ENCODE measurements at places on chromosomes 1 and 21.
A peak's percentile ranks its signal among the peaks of the same experiment; 100 is the strongest.

GRCh38 chr1:75519651-75520427 is 91.1 kb downstream of the SLC44A5 start:
- DNase-seq, result no peak

- no peak for DNase-seq
These were observed 456.1 kb upstream of the PROX1 start for GRCh38 chr1:213531369-213532310.

DNA sequence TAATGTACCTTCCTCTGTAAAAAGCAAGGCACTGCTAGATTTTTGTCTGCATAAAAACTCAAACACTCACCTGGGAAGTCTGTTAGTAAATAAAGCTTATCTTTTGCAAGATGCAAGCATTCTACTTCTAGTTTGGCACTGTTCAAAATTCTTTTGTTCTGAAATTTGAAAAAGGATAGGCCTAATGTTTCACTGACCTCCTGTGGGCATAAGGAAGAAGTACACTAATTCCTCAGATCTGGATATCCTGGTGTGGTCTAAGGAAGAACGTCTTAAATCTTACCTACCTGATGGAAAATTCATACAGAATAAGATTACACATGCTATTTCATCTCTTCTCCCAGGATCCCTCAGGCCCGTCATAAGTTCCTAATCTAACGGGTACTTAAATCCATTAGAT is 93.5 kb upstream of the CAMK1G start:
- no peak for DNase-seq

- no peak for DNase-seq
These were observed 45.6 kb upstream of the RBM34 start for GRCh38 chr1:235206533-235207208.

DNA sequence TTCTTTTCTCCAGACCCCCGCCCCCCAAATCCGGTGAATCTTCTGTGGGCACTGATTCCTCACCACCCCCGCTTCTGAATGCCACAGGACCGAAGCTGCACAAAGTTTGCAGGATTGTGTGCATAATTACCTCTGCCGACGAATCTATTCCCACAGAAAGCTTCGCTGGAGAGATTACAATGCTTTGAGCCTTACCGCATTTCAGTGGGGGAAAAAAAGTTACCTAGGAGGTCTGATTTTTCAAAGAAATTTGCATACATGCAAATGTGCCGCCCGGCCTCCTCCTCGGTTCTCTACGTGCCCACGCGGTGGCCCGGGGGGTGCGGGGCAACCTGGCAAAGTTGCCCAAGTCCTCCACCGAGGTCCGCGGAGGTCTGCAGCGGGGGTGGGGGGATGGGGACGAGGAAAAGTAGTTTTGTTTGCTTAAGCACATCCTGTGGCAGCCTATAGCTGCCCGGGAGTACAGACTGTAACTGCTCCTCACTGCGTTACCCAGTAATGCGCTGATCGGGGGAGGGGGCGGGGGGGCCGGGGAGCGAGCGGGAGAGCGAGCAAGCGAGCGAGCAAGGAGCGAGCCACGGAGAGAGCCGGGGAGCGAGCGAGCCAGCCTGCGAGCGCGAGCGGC is 563 bp upstream of the NFIA start:
- peak; percentile 46 for DNase-seq

DNA sequence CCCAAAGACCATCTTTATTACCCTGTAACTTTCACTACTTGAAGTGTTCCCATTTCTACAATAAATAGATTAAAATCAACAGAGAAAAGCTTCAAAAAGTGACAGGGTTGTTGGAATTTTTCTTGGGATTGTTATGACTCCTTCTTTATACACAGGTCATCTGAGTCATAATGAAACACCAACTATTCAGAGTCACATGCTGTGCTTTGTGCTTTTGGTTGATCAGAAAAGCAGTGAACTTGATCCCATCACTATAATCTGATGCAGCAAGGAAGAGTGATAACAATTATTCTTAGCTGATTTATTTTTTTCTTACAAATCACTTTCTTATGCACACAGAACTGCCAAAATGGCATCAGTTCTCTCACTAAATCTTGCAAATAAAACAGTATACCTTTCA is 422.9 kb downstream of the PTBP2 start:
- no peak for DNase-seq

- DNase-seq, result no peak
These were observed 290.4 kb upstream of the PLXNA2 start for GRCh38 chr1:208534599-208534897.

DNA sequence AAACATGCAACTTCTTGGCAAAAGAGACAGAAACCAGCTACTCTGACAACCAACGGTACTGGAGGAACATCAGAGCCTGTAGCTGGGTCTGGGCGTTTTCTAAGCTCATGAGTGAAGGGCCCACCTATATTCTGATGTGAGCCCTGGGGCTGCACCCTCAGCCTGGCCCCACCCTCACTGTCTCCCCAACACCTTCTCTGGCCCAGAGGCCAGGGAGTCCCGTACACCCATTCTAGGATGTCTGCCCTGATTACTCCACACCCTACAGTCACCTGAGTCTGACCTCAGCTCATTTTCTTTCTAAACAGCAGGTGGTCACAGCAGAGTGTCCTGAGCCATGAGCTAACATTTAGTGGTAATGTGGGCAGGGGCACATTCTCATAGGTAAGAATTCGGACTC is 439.2 kb downstream of the MATN1 start:
- no peak for DNase-seq

DNA sequence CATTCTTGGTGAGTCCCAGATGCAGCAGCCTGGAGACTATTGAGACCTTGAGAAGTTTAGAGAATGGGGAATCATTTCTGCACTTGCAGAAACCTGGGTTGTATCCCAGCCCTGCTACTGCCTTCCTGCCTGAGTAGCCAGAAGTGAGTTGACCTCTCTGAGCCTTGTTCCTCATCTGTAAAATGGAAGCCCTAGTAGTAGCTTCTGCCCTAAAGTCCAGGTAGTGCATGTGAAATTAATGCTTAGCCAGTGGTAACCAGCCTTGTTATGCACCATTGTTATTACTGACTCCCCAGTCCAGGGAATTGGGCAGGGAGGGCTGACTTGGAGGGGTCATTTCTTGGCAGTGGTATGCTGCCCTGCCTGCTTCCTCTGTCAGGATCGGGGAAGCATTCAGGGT is 5.6 kb downstream of the SESN2 start:
- no peak for DNase-seq

DNA sequence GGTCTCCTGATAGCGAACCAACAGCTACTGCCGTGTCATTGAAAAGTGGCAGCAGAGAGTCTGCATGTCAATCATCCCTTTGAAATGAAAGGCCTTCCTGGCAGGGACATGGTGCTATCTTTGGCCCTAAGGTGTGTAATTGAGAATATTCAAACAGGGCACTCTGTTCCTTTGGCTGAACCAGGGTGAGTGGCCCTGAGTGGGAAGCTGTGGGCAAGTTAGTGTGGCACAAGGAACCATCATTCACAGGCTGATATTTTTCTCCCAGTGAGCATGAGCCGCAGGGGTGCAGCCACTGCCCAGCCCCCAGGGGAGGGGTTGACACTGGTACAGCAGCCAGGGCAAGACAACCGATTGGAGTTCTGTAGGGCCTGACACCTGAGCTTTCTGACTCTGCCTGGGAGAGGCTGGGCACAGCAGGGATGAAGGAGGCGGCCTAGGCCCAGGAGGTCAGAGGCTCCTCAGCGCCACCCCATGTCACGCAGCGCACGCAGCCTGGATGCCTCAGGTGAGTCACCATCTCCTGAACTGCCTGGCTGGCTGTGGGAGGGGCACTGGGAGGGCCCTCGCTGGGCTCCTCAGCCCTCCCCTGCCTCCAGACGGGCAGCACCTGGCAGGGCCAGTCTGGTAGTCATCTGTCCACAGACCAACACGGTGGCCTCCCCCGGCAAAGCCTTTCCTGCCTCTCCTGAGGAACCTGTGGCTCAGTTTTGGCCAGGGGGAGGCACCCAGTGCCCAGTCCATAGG is 13.2 kb downstream of the QSOX1 start:
- no peak for DNase-seq

GRCh38 chr1:224472806-224473205 is 38.2 kb upstream of the WDR26 start:
- DNase-seq, result no peak

DNA sequence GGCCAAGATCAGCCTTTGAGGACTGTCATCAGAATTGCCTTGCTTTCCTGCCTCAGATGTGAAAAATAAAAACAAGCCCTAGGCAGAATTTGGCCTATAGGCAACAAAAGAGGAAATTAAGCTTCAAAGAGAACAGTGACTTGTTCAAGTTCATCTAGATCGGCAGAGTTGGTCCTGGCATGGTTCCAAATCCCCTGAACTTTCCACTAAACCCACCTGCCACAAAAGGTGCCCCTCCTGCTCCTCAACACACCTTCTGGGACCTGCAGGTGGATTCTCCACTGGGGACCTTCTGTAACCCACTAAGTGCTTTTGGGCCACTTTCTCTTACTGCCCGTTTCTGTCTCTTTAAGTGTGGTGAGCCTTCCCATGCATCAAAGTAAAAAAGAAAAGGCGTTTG is 42.5 kb upstream of the LRRN2 start:
- DNase-seq, result no peak

- DNase-seq, result no peak
These were observed 7.1 kb downstream of the POU3F1 start for GRCh38 chr1:38039331-38040088.

- no peak for DNase-seq
These were observed 179.6 kb upstream of the CAMK1G start for GRCh38 chr1:209403921-209404320.

- no peak for DNase-seq
These were observed 181.8 kb downstream of the KAZN start for GRCh38 chr1:14780271-14780670.

DNA sequence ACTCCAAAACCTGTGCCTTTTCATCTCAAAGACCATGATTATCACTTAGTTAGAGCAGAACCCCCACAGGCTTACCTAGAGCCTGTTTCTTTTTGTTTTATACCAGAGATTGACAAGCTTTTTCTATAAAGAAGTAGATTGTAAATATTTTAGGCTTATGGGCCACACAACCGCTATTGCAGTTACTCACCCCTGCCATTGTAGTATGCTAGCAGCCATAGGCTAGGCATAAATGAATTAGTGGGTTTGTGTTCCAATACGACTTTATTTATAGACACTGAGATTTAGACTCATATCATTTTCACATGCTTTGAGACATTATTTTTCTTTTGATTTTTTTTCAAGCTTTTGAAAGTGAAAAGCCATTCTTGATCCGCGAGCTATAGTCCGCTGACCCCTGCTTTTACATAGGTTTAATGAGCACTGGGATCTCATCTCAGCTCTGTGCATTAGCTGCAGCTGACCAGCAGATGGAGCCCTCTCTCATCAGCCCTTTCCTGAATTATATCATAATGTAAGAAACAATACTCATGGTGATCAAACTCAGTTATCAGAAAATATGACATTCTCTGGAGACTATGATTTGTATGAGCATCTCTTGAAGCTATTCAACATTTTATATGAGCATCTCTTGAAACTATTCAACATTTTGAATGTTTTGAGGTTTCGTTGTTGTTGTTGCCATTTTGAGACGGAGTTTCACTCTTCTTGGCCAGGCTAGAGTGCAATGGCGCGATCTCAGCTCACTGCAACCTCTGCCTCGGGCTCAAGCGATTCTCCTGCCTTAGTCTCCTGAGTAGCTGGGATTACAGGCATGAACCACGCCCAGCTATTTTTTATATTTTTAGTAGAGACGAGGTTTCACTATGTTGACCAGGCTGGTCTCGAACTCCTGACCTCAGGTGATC is 111.9 kb upstream of the L1TD1 start:
- peak; percentile 2 for DNase-seq

DNA sequence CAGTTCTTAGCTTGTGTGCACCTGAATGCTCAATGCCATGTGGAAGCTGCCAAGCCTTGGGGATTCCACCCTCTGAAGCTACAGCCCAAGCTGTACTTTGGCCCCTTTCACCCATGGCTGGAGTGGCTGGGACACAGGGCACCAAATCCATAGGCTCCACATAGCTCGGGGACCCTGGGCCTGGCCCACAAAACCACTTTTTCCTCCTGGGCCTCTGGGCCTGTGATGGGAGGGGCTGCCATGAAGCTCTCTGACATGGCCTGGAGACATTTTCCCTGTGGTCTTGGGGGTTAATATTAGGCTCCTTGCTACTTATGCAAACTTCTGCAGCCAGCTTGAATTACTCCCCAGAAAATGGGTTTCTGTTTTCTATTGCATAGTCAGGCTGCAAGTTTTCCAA is 579.9 kb downstream of the MATN1 start:
- DNase-seq, result no peak

DNA sequence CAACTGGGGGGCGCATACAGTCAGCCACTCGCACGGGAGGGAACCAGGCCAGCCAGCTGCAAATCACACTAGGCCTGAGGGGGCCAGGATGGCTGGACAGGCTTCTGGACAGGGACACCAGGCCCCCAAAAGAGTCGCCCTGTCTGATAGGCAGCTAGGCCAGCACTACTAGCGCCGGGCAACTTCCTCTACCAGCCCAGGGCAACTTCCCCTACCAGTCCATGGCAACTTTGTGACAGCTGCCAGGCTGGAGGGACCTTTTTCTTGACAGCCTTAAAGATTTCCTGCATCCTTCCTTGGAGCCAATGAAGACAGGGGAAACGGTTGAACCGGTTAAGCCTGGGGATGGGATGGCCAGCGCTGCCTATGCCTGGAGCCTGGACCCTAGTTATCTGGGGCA is 5.1 kb downstream of the IFFO2 start:
- DNase-seq, result no peak

DNA sequence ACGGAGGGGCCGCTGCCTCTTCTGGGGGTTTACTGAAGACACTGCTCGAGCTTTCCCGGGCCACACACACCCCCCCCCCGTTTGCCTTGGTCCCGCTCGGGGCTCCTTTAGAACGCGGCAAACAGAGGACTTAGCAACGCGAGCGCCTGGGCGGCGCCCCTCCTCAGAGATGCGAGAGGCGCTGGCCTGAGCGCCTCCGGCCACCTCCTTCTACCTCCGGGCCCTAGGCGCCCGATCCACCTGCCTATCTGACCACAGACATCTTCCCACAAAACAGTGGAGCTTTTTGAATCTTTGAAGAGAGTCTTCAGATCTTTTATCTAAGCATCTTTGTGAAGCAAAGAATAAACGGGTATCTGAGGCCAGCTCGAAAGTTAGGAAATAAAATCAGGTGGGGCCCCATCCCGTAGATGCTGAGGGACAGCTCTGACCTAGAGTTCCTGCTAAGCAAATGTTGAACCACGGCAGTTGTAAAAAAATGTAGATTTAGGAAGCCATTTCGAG is 436 bp upstream of the TTLL7 start:
- no peak for DNase-seq

DNA sequence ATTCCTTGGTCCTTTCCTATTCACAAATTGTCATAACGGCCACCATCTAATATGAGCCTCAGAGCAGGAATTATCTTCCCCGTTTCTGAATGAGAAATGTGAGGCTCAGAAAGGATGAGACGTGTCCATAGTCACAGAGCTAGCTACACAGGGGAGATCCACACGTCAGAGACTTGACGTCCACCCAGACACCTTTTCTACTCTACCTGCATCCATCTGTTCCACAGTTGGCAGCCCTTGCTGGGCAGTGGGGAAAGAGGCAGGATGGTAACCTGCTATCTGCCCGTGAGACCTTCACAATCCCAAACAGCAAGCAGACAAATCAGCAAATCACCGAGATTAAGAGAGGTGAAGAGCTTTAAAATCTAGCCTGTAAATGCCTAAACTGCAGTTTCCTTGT is 8.4 kb downstream of the RIMS3 start:
- DNase-seq, result no peak

- no peak for DNase-seq
These were observed 29.8 kb downstream of the PGM1 start for GRCh38 chr1:63622849-63623566.
